ENCODE measurements at places on chromosomes 6 and 20. TPM values are rescaled to one million over a fixed set of nuclear protein-coding genes. Genes with fewer than 3 reads are reported as not detected.

DZANK1 gene
- 1.5 TPM for total RNA-seq

SLCO4A1 gene
- total RNA-seq, result not detected

RBL1 gene
- total RNA-seq, result 5.0 TPM

SPATA2 gene
- total RNA-seq, result 6.5 TPM

DDAH2 gene
- 95.7 TPM for total RNA-seq

LKAAEAR1 gene
- total RNA-seq, result 0.55 TPM

CTCFL gene
- total RNA-seq, result not detected

CABLES2 gene
- 6.4 TPM for total RNA-seq

LPA gene
- total RNA-seq, result not detected

RAB44 gene
- not detected for total RNA-seq

TCP11 gene
- total RNA-seq, result not detected

LAMA4 gene
- total RNA-seq, result 55.2 TPM

SLC12A5 gene
- 1.9 TPM for total RNA-seq

THBD gene
- total RNA-seq, result 38.2 TPM

TRAPPC3L gene
- total RNA-seq, result 0.19 TPM

WFDC9 gene
- not detected for total RNA-seq

CCN2 gene
- total RNA-seq, result 1,334 TPM

RAET1L gene
- not detected for total RNA-seq

ISM1 gene
- total RNA-seq, result 0.31 TPM

RUNX2 gene
- 14.0 TPM for total RNA-seq

POU3F2 gene
- not detected for total RNA-seq

FOXA2 gene
- not detected for total RNA-seq

EEF1A2 gene
- 0.34 TPM for total RNA-seq

ZFP57 gene
- not detected for total RNA-seq

PPARD gene
- total RNA-seq, result 25.9 TPM

ADAM33 gene
- total RNA-seq, result 13.1 TPM

SUMO4 gene
- 1.5 TPM for total RNA-seq

ANGPT4 gene
- total RNA-seq, result not detected

PKHD1 gene
- total RNA-seq, result not detected

HCK gene
- not detected for total RNA-seq

MLIP gene
- not detected for total RNA-seq

KCNK16 gene
- total RNA-seq, result not detected

AURKA gene
- total RNA-seq, result 8.7 TPM

POU5F1 gene
- not detected for total RNA-seq

SEMG2 gene
- not detected for total RNA-seq

KCNK5 gene
- not detected for total RNA-seq

LGSN gene
- total RNA-seq, result not detected

SCRT2 gene
- not detected for total RNA-seq

DPPA5 gene
- not detected for total RNA-seq

GHRH gene
- total RNA-seq, result not detected

PCMTD2 gene
- total RNA-seq, result 31.5 TPM

SLC17A3 gene
- total RNA-seq, result not detected

UNC5CL gene
- 0.36 TPM for total RNA-seq

BMP6 gene
- not detected for total RNA-seq

KIFC1 gene
- 8.1 TPM for total RNA-seq

ZFAND3 gene
- 62.8 TPM for total RNA-seq

COL20A1 gene
- 0.21 TPM for total RNA-seq

Measured in chondrocyte (in vitro differentiated cells).